Left renal pelvis (tissue), 4 donors: ENCODE measurements at places on chromosomes 5 and 9. TPM values are rescaled to one million over a fixed set of nuclear protein-coding genes. Genes with fewer than 3 reads are reported as not detected.

DNA sequence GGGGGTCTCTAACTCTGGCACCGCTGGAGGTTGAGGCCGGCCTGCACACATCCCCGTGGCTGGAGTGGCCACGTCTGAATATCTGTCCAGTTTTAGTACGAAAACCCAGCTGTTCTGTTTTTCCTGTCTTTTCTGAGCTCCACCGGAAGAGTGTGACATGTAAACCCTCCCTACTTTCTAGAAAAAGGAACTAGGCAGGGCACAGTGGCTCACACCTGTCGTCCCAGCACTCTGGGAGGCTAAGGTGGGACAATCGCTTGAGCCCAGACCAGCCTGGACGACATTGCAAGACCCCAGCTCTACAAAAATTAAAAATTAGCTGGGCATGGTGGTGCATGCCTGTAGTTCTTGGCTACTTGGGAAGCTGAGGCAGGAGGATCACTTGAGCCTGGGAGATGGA is 8.2 kb upstream of the PHYKPL start:
- no peak for DNase-seq

- no peak for DNase-seq
These were observed 193.0 kb upstream of the MAP1B start for GRCh38 chr5:71914281-71914680.

DNA sequence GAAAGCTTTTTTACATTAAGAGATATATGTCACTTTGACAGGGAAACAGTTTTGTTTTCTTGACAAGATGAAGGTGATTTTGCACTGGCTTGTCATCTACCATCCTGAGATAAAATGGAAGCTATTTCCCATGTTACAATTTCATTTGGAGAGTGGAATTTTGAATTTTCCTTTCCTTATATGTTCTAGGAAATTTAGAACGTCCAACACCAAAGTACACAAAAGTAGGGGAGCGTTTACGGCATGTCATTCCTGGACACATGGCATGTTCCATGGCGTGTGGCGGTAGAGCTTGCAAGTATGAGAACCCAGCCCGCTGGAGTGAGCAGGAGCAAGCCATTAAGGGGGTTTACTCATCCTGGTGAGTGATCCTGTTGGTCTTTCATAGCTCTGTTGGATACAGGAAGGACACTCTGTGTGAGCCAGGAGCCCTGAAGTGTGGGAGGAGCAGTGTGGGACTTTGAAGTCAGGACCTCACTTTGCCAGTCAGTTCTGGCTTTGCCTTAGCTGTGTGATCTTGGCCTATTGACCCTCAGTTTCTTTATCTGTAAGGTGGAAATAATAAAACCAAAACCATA is 887 bp downstream of the PTPDC1 start:
- no peak for DNase-seq

- DNase-seq = no peak
These were observed 2.5 kb upstream of the ZMYND19 start for GRCh38 chr9:137592767-137593166.

DNA sequence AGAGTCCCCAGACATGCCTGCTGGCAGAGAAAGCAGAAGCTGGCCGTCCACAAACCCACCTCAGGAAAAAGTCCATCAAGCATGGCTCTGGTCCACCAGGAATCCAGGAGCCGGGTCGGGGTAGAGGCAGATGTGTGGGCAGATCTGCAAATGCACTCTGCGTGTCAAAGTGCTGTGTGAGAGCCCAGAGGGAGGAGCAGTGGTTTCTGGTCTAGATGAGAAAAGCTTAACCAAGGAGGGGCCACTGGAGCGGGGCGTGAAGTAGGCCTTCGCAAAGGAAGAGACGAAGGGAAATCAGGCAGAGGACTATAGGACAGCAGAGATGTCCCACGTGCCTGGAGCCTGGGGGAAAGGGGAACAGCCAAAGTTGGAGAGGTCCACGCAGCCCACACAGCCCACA is 40.0 kb downstream of the TTLL11 start:
- DNase-seq = no peak

GRCh38 chr5:57698802-57699201 is 216.2 kb upstream of the ACTBL2 start:
- DNase-seq = no peak

GRCh38 chr5:172444110-172444510 is 10.2 kb downstream of the SH3PXD2B start:
- DNase-seq = no peak

DNA sequence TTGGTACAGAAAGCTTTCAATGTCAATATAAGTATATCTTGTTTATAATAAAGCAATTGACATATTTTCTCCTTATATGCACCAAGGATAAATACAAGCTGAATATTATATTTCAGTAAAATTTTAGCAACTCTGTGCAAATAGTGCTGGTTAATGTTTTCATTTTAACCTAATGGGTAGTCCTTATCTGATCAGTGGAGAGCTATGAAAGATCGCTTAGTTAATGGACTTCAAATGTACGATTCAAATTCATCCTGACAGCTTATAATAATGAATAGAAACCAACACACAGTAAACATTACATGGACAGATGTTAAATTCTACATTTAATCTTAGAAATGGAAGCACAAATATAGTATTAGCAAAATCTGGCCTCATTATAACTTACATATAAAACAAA is 1495.2 kb upstream of the C9orf72 start:
- no peak for DNase-seq

- no peak for DNase-seq
These were observed 527 bp upstream of the SREK1 start for GRCh38 chr5:66143473-66144073.

DNA sequence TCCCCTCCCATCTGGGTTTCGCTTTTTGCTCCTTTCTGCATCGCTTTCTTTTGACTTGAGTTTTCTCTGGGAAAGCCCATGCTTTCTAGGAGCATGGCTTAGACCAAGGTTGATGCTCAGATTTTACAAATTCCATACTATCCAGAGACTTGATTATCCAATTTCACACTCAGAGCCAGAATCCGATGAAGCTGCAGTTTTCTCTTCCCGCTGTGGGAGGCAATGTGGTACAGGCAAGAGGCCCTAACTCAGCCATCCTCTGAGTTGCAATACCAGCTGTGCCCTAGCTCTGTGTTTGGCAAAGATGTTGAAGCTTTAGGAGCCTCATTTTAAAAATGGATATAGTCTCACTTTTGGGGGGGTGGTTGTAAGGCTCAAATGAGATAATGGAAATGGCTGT is 85.1 kb downstream of the BRINP1 start:
- DNase-seq = no peak

DNA sequence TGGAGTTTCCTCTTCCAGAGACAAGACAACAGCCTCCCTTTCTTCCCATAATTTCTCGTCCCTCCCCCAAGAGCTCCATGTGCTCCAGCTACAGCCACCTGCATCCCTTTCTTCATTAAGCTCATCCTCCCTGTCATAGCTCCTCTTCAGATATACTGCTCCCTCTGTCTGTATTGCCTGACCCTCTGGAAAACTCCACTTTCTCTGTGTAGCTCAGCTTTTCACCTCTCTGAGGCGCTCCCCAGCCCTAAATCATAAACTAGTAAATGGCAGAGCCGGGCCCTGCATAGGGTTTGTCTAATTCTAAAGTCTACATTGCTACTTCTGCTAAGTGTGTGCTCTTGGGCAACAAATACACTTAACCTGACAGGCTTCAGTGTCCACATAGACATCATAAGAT is 8.8 kb upstream of the PLIN2 start:
- DNase-seq = no peak

The ADAMTS19 gene
- 5.1 TPM for polyA plus RNA-seq

The VLDLR gene
- 36.7 TPM for polyA plus RNA-seq

The DBH gene
- polyA plus RNA-seq = 1.4 TPM

The MLANA gene
- 0.99 TPM for polyA plus RNA-seq
